ENCODE measurements at places on chromosomes 3 and 15.

DNA sequence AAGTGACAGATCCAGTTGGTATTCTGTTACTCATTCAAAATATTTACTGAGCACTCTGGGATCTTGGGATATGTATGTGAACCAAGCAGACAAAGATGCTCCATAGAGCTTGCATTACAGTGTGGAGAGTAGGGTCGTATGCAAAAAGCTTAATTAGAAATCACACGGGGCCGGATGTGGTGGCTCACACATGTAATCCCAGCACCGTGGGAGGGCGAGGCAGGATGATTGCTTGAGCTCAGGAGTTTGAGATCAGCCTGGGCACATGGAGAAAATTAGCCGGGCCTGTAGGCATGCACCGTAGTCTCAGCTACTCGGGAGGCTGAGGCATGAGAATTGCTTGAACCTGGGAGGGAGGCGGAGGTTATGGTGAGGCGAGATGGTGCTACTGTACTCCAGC lies 68.7 kb upstream of the MB21D2 start:
- no peak for DNase-seq

GRCh38 chr15:38406436-38406835 lies 47.5 kb upstream of the FAM98B start:
- DNase-seq = no peak

DNA sequence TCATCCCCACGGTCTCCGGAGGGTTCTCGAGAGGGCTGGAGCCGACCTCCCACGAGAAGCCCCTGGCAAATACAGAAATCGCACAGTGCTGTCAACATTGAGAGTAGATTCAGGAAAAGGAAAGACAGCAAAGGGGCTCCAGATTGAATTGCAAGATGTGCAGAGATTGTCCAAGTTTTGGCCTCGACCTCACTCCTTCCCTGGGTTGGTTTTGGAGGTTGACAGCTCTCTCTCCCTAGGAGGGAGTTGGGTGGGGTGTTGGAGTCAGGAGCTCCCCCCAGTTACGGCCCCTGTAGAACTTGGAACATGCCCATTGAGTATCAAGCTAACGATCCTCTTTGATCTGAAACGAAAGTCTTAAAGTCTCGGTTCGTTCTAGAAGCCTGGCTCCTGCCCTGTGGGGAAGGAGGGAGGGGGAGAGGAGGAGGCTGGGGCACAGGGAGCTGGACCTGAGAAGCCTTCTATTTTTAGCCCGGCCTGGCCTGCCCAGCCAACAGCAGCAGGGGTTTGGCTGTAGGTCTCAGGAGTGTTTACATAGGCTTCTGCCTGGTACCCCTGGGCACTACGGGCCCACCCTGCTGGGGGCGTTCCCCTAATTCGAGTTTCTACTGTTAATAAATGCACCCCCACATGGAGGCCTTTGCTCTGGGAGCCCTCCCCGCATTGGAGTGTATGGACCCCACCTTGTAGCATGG lies 672 bp upstream of the KY start:
- no peak for DNase-seq

DNA sequence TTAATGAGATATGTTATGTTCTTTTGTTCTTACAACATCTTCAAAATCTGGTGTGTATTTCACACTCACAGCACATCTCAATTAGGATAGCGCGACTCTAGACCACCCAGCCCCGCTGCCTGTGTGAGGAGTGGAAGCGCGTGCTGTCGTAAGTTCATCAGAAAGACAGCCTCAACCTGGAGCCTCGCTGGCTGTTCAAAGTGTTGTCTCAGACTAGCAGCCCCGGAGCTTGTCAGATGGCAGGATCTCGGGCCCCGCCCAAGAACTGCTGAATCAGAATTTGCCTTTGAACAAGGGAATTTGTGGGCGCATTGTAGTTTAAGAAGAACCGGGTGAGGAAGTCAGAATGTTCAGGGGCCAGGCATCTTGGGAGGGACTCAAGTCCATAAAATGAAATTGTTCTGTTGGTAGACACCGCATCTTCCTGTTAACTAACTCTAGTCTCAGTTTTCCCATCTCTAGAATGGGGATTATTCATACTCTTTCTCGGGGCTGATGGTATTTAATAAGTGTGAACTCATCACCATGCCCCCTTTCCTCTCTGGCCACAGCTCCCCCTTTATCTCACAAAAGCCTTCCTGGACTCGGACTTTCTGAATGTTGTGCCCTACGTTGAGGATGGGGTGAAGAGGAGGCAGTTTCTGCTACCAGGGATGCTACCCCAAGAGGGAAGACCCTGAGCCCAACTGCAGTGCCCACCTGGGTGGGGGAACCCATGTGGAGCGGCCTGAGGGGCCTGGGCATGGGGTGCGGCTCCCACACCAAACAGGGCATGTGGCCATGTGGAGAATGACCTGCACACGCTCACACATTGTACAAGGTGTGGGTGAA lies 40.4 kb downstream of the BHLHE40 start:
- DNase-seq = no peak

GRCh38 chr3:14320219-14320618 lies 82.2 kb upstream of the SLC6A6 start:
- DNase-seq = no peak

DNA sequence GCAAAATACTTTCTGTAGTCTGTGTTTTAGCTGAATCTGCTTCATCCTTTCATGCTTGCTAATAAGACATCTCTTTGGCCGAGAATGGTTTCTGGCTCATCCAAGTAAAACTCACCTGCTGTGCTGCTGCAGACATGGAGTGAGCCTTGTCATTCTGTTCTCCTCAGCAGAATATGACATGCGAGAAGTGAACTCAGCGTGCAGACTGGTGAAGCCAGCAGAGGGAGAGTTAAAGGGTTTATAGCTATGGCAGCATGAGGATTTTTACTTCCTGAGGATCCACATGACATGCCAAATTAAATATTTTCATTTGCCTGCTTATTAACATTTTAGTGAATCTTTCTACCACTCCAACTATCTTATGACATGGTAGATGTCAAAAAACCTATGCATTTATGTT lies 658.4 kb upstream of the NECTIN3 start:
- DNase-seq = peak; percentile 25

- no peak for DNase-seq
Measured at GRCh38 chr15:74203914-74204431, 1.4 kb upstream of the STRA6 start.

GRCh38 chr3:165463531-165463930 lies 267.3 kb upstream of the SLITRK3 start:
- no peak for DNase-seq

GRCh38 chr3:77329116-77329515 lies 289.2 kb downstream of the ROBO2 start:
- DNase-seq = no peak

- DNase-seq = no peak
Measured at GRCh38 chr3:164479406-164479805, 598.9 kb downstream of the SI start.

GRCh38 chr3:37924453-37924852 lies 62.8 kb downstream of the CTDSPL start:
- no peak for DNase-seq

GRCh38 chr3:160038862-160039562 lies 50.4 kb downstream of the IL12A start:
- no peak for DNase-seq

DNA sequence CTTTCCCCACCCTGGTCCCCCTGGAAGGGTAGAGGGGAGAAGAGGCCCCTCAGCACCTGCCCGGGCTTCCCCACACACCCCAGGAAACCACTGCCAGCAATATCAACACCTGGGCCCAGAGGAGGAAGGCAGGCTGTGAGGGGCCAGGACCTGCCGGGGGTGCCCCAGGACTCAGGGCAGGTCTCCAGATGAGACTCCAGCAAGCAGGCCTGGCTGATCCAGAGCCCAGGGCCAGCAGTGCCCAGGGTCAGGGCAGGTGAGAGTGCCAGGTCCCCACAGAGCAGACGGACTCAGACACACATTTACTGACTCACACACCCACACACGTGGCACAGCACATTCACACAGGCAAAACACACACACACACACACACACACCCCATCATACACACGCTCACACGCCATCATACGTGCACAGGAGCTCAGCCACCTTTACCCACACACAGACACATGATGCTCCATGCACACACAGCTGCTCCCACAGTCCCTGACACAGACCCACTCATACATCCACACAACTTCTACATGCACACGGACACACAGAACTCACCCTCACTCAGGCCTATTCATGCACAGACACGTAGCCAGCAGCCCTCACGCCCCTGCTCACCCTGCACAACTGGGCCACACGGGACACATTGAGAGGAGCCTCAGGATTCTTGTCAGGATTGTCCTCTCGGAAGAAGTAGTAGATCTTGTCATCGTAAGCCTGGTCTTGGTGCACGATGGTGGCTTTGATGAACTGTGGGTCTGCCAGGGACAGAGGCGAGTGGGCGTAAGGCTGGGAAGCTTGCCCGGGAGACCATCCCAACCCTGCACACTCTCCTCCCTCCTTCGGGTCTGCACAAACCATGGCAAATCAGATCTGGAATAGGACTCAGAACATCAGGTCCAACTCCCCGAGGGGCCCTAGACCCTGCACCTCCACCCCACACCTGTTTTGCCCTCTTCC lies 17.5 kb downstream of the SEMA7A start:
- no peak for DNase-seq

- no peak for DNase-seq
Measured at GRCh38 chr3:45610119-45610518, 15.6 kb downstream of the LIMD1 start.

GRCh38 chr3:13332158-13332557 lies 88.0 kb downstream of the NUP210 start:
- no peak for DNase-seq

DNA sequence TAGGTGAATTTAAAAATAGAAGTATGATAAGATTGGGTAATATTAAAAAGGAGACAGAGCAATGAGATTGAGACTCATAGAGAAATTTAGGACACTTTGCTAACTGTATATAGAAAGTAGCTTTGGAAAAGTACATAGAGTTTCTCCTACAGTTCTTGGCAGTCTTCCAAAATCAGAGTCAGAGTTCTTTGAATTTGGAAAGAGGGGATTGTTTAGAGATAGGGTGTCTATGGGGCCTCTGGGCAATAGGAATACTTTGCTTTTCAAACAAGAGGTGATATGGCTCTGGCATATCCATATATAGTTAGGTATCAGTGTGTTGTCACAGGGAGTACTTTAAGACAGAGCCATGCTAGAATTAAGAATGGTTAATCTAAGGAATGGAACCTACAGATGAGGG lies 477.1 kb upstream of the KCNMB2 start:
- no peak for DNase-seq

- DNase-seq = no peak
Measured at GRCh38 chr15:91516866-91517265, 336.6 kb upstream of the SLCO3A1 start.

DNA sequence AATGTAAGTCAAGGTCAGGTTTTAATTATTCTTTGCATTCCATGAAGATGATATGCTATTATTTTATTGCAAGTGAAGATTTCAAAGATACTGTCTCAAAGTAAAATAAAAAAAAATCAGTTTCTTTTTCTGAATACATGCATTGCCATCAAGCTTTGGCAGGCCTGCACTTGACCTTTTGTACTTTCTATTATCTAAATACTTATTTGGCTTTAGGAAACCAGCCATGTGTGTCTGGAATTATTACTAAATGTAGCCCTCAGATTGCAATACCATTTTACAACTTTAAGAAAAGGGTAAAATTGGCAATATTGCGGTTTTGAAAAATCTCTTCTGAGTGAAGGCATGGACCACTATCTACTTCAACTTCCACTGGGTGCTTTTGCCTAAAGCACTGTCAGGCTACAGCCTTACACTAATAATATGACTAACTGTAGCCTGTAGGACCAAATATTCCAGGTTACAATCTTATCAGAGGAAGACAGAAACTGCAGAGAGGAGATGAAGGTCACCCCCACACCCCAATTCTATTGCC lies 349.4 kb upstream of the DCBLD2 start:
- no peak for DNase-seq

DNA sequence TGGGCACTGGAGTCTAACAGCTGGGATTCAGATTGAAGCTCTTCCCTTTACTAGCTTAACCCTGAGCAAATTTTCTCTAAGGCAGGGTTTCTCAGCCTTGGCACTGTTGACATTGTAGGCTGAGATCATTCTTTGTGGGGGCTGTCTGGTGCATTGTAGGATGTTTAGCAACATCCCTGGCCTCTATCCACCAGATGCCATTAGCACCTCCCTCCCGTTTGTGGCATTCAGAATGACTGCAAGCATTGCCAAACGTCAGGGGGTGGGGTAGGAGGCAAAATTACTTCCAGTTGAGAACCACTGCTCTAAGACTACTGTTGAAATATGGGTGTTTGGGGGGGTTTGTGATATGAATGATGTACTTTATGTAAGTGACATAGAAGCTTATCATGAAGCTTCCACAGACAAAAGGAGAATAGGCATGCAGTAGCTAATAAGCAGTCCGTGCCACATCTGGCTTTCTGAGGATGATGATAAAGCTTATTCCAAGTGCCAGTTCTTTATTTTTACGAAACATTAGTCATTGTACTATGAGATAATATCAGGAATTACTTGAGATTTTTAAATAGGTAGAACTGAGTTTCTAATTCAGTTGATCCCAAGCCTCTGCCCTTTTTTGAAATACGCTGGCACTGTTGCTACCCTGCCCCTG lies 39.3 kb downstream of the NKIRAS1 start:
- DNase-seq = no peak

GRCh38 chr3:143433787-143434378 lies 314.3 kb downstream of the CHST2 start:
- no peak for DNase-seq

DNA sequence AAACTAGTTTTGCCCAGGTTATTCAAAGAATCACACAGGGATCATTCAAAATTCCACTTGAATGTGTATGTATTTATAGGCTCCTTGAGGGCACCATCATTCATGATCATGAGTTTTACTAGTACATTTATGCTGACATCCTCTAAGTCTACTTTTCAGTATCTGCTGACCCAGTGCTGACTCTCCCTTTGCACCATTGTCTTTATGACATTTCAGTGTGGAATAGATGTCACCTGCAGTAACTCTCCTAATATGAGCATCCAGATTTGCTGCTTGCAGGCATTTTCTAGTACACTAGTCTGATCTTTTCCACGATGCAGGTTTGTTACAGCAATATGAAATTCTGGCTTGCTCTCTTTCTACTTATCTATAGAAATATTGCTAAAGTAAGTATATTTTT lies 1603.5 kb downstream of the SI start:
- DNase-seq = no peak

DNA sequence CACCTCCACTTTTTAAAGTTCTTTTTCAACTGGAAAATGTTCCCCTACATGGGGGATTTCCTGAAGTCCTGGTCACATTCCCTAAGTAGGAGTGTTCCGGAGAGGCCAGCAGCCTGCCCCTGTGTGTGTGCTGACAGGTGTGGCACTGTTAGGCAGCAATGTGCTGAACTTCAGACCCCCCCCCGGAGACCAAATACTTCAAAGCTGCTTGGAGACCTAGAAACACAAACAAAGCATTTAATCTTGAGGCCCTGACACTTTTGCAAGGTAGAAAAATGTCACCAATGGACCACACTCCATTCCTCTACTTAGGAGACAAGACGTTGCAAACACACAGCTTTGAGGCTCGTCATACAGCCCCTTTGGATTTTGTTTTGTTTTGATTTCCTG lies 259.6 kb upstream of the CTNNB1 start:
- DNase-seq = no peak

GRCh38 chr15:59590027-59590426 lies 21.6 kb upstream of the GCNT3 start:
- no peak for DNase-seq

All from SW 1271 (cell line).